ENCODE measurements at places on chromosomes 5 and 9.

DNA sequence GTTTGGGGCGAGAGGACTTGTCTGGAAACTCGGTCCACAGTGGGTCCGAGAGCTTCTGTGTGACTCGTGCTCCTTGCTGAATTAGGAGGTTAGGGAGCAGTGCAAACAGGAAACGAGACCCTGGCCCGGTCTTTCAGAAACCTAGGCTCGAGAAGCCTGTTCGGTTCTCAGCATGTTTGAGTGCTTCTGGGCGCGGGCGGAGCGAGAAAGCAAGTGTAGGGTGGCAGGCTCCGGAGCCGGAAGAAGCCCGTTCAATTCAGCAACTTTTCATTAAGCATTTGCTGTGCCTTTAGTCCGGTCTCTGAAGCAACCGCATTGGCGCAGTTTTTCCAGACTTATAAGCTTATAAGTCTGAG, 547 bp downstream of the CLTA start:
- no peak for DNase-seq

DNA sequence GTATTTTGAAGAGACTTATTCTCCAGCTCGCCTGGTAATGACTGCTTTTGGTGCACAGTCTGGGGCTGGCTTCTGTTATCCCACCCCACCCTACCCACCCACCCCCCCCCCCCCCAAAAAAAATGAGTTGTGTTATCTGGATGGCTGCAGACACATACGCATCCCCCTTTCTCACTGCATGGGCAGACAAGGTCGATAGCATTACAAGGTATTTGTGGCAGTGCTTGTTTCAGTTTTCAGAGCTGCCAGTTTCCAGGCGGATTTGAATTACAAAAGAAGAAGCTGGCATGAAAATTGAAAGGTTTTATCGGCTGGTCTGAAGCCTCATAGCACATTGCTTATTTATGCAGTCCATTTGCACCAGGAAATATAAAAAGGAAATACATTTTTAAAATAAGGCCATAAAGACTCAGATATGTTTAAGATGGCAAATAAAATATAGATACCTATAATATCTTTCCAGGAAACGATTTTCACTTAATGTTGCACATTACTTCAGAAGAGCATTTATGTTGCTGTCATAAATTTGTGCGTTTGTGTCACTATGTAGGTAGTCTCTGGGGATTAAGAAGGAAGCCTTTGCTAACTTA, 85.1 kb upstream of the GRHPR start:
- DNase-seq, result no peak

GRCh38 chr5:19928562-19929421, 59.2 kb downstream of the CDH18 start:
- no peak for DNase-seq

GRCh38 chr9:89260525-89260924, 50.5 kb upstream of the CKS2 start:
- no peak for DNase-seq

DNA sequence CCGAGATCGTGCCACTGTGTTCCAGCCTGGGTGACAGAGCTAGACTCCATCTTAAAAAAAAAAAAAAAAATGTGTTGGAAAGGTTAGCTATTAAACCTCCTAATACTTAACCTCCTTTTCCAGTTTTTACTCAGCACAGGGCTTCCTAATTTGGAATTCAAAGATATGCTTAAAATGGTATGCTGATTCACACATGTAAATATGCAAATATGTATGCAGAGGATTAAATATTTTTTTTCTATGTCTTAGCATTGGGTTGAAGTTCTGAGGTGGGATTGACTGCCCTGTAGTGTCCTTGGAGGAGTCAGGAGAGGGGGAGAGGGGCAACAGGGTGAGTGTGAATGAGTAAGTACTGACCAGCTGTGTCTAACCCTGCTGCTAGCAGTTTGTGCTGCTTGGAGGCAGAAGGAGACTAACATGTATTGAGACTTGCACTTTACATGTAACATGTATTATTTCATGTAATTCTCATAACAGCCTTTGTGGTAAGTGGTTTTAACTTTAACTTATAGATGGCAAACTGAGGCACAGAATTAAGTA, 63.2 kb downstream of the SLC44A1 start:
- DNase-seq, result no peak

DNA sequence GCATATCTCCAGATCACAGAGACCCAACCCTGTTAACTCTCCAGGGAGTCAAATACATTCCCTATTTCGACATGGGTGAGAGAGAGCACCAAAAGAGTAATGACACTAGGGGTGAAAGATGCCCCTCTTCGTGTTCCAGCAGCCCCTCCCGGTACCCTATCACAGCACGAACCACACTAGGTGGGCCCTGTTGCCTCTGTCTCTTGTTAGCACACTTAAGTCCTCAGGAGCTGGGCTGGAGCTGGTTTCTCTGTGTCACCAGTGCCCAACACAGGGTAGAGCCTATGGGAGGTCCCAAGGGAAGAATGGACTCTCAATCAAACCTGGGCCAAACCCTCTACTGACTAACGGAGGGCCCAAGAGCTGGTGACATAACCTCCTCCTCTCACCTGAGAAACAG, 1.2 kb downstream of the CDK20 start:
- no peak for DNase-seq

GRCh38 chr9:36897478-36897877, 136.6 kb downstream of the PAX5 start:
- no peak for DNase-seq

GRCh38 chr9:78826527-78826926, 529.6 kb downstream of the PSAT1 start:
- no peak for DNase-seq

DNA sequence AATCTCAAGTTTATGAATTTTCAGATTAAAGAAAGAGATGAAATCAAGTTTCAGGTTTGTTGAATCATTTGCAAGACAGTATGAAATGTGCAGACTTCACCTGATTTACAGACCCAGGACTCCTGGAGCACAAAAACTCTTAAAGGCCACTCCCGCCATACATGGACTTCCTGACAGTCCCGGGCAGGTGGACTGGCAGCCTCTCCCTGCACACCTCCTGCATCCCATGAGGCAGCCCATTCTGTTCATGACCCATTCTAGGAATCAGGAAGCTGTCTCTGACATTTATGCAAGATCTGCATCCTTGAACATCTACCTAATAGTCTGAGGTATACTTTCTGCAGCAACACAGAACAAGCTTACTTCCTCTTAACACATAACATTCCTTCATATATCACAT, 5.9 kb downstream of the DDX31 start:
- DNase-seq, result no peak

DNA sequence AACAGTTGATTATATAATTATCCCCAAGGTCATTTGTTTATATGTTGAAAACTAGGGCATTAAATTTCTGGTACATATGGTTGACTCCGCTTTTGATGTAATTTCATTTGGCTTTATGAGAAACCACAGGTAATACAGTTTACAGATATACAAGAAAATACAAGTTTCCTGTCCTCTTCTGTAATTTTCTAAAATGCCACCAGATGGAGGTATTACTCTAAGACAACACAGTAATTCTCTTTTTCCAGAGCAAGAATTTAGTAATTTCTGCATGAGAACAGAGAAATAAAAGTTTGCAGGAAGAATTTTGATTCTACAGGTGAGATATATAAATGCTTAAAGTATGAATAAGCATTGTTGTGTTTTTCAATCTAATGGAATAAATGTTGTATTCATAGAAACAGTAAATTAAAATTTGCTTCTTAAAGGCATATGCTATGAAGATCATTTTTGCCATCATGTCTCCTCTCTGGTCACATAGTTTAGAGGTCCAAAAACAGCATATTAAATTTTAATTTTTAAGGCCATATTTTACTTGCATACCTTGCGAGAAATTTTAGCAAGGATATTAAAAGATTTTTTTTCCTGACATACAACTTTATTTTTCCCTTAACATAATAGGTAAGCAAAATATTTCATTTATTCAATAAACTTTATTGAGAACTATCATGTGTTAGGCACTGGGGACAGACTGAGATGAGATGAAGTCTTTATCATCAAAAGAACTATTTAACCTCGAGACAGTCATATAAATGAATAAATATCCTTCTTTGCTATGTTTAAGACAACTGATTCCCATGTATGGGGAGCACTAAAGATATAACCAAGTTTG, 22.7 kb downstream of the CHD1 start:
- DNase-seq, result no peak

DNA sequence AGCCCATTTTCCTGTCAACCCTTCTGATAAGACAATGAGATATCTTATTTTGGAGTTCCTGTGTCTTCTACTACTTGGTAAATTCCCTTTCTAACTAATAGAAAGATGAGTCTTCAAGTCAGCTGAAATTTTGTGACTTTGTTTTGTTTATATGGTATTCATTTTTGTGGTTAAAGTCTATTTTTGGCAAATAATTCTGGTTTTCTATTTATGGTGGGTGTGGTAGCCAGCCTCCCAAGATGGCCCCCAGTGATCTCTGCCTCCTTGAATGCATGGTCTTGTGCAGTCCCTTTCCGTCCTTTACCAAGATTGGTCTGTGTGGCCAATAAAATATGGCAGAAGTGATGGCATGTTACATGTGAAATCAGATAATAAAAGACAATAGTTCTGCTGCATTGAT, 91.5 kb downstream of the NR3C1 start:
- no peak for DNase-seq

DNA sequence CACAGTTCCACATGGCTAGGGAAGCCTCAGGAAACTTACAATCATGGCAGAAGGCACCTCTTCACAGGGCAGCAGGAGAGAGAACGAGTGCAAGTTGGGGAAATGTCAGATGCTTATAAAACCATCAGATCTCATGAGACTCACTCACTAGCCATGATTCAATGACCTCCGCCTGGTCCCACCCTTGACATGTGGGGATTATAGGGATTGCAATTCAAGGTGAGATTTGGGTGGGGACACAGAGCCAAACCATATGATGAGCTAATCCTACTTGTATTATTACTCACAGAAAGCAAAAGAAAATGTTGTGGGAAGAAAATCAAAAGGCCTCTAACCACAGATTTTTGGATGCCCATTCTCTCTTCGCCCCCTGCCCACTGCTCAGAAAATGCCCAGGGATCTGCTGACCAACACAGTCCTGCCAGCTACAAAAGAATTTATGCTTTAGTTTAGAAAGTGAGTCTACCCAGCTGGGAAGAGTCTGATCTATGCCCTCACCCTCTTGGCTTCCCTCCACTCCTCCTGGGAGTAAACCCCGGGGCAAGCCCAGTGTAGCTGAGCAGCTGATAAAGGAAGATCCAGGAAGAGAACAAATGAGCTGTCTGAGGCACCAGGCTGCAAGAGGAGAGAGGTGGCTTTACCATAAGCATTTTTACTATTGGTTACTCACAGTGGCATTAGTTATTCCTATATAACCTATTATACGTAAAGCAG, 53.1 kb downstream of the RNF130 start:
- DNase-seq, result no peak

- DNase-seq, result no peak
These were observed 47.7 kb upstream of the TESK1 start for GRCh38 chr9:35557320-35557719.

GRCh38 chr5:448061-448765, 5.2 kb downstream of the EXOC3 start:
- DNase-seq, result no peak

- no peak for DNase-seq
These were observed 104.1 kb downstream of the TSSK1B start for GRCh38 chr5:113330533-113331208.

DNA sequence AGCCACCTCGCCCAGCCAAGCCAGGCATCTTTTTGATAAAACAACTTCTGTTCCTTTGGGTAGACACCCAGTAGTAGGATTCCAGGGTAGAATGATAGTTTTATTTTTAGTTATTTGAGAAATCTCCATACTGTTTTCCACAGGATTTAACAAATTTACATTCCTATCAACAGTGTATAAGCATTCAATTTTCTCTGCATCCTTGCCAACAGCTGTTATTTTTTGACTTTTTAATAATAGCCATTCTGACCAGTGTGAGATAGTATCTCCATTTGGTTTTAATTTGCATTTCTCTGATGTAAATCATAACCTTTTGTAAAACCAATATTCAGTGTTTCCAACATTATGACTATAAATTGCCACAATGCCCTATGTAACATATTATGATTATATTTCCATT, 28.2 kb upstream of the CCNB1 start:
- no peak for DNase-seq

DNA sequence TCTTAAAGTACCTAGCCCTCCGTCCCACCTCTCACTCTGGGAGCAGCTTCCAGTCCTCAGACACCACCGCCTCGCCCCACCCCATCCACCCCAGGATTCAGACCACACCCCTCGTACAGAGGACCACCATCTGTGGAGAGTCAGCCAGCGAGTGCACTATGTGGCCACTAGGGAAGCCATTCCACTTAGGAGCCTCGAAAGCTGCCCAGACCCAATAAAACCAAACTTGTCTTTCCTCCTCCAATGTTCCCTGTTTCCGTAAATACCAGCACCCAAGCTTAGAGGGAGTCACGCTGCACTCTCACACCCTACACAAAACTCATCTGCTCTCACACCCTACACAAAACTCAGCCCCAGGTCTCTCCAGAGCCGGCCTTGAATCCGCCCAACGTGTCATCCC, 1.9 kb downstream of the GCNT4 start:
- DNase-seq, result no peak

DNA sequence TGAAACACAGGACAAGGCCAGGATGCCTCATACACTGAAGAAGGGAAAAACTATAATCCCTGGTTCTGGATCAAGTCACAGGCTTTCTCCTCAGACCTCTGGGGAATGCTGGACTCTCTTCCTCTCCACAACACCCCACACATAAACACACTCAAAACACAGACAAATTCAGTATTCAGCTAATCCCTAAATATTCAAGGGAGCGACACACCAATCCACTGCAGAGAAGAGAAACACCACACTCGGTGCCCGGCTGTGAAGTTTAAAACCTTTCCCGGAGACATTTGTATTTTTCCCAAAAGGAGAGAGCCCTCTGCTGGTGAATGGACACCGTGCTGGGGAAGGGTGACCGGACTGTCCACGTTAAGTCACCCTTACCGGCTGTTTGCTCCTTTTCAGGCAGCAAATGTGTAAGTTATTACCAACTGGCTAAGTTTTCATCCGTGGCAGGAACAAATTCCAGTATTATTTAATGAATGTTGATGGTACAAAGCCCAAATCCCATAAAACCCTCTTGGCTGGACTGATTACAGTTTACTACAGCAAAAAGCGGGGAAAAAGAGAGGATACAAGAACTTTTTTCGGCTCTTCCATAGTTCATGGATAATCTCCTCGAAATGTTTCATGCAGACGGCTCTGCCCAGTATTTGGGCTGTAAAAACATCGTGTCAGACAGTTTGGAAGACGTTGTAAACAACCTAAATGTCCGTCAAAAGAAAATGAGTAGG, 130.9 kb upstream of the SLC30A5 start:
- DNase-seq, result no peak

GRCh38 chr5:124783794-124784193, 37.4 kb upstream of the ZNF608 start:
- DNase-seq, result no peak

GRCh38 chr9:106861640-106862109, 1.3 kb upstream of the ZNF462 start:
- DNase-seq, result no peak

- no peak for DNase-seq
These were observed 392.0 kb downstream of the GADD45G start for GRCh38 chr9:89996773-89997172.

DNA sequence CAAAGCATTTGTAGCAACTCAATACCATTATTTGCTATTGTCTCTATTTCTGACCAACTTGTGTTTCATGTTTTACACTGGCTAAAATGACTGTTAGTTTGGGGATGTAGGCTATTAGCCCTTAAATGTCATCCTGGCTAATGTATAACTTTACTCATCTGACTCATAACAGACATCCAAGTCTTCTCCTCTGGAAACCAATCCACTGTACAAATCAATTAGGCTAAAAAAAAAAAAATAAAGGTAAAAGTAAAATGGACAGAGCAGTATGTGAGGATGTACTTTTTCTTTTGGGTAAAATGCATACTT, 20.6 kb downstream of the MEGF9 start:
- no peak for DNase-seq

- no peak for DNase-seq
These were observed 178.3 kb upstream of the IRX2 start for GRCh38 chr5:2929779-2930178.

Data from GM12878 (cell line).